ENCODE measurements at places on chromosomes 12 and 14.

DNA sequence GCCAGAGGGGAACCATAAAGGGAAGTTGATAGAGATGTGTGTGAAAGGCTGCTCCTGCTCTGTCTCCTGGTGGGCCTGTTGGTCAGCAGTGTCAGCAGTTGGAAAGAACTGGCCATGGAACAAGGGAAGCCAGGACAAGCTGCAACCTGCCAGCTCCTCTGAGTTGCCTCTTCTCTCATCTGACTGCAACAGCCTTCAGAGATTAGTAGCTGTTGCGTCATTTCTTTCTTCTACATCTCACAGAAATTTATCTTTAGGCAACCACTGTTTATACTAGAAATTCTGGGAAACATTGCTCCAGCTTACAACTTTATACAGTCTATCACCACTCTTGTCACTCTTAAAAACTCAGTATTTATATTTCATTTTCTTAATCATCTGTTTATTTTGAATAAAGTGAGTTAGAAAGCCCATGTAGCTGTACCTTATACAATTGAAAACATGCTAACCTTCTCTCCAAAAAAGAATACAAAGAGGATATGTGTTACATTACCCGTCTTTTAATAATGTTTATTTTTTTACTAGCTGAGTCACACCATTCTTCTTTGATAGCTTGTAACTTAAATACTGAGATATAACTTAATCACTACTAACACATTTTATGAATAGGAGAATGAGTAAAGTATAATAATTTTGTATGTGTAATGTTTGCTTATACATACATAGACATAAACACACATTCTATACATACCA, 224.2 kb downstream of the LRFN5 start:
- no peak for DNase-seq

- no peak for DNase-seq
Observed at GRCh38 chr14:96192975-96193805, 11.4 kb upstream of the BDKRB2 start.

DNA sequence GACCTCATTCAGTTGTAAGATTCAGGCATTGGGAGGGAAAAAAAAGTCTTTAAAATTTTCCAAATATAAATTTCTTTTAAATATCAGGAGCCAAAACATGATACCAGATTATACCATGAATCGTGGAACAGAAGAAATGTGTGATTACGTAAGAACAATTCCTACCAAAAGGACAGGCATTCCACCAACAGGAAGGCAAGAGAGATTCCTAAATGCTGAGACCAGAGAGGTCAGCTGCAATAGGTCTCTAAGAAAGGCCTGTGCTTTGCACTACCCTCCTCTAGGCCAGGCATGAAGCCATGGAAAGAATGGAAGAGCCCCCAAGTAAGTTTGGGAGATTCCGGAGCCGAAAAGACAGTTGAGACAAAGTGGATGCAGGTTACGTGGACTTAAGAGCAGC, 83.7 kb downstream of the PTGER2 start:
- DNase-seq: no peak

DNA sequence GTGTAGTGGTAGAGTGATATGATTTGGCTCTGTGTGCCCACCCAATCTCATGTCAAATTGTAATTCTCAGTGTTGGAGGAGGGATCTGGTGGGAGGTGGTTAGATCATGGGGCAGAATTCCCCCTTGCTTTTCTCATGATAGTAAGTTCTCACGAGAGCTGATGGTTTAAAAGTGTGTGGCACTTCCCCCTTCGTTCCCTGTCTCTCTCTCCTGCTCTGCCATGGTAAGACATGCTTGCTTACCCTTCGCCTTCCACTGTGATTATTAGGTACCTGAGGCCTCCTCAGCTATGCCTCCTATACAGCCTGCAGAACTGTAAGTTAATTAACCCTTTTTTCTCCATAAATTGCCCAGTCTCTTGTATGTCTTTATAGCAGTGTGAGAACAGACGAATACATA, 115.7 kb upstream of the FUT8 start:
- DNase-seq: no peak

DNA sequence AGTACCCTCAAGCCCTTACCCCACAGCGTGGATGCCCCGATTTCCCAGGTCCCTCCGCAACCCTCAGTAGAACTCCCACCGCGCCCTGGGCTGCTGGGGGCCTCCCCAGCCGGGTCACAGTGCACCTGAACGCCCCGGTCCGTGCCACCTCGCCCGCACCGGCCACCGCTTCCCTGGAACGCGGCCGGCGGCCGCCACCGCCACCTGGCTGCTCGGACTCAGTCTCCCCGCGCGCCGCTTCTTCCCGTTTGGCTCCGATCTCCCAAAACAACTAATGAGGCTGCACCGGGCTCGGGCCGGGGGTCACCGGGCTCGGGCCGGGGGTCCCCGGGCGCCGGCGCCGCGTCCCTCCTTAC, 1.0 kb downstream of the ITPK1 start:
- no peak for DNase-seq

- DNase-seq: no peak
Observed at GRCh38 chr12:6226002-6226678, 25.9 kb downstream of the CD9 start.

DNA sequence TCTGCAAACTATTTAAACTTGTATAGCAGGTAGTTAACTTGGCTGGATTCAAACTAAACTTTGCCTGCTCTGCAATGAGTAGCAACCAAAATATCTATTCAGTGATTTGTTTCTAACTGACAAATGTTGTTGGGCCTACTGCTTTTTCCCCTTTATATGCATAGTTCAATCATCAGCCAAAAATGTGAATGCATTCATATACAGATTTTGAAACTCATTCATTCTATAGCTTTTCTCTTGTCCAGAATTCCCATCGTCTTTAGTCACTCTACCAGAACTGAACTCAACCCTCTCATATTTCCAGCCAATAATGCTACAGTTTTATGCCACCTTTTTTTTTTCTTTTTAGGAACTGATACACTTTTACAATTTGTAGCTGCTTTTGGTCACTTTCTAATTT, 599.8 kb downstream of the RPL10L start:
- DNase-seq: no peak

DNA sequence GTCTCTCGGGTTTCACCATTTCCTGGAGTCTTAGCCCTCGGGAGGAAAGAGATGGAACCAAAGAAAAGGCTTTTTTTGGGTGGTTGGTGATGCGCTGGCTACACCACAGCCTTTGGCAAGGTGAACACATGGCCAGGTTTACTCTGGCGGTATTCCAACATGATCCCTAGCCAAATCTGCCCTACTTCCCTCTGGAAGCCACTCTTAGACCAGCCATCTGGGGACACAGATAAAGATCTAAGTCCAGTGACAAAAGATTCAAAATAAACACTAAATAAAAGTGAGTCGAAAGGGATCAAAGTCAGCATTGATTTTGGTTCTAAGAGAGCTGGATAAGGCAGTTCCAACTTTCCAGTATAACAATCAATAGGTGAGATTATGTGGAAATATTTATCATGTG, 694.5 kb downstream of the VRK1 start:
- DNase-seq: no peak

- peak; percentile 6 for DNase-seq
Observed at GRCh38 chr12:41188058-41188840, at the start of gene PDZRN4. Gene PDZRN4, plus strand, starts transcription at chr12:41188320.

- no peak for DNase-seq
Observed at GRCh38 chr14:40581264-40581663, 1025.4 kb upstream of the LRFN5 start.

GRCh38 chr12:44589697-44590096, 286.4 kb downstream of the NELL2 start:
- no peak for DNase-seq

DNA sequence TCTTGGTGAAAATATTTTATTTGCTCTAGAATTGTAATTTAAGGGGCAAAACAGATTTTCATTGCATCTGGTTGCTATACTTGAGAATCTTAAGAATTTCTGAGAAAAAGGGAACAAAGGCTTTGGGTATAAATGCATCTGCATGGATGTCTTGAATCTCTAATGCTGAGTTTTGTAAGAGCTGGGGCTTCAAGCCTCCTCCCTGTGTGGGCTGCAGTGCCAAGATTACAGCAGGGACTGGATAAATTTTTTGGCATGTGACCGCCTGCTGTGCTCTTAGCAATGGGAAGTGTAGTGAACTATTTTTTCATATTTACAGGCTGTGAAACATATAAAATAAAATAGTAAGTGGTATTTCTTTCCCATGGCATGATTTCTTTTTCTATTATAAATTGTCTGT, 70.0 kb downstream of the SLC38A6 start:
- DNase-seq: no peak
